Fibroblast of lung (primary cell): ENCODE measurements at places on chromosomes 11 and 22.

- H3K36me3 ChIP-seq: no peaks in the 10 kb centered on the region
- H3K27me3 ChIP-seq: no peaks in the 10 kb centered on the region
- H3K27ac ChIP-seq: no peak overlapping the region
- DNase-seq: no peak
- H3K4me3 ChIP-seq: no peak overlapping the region
Observed at GRCh38 chr11:22869325-22869724, 9.1 kb upstream of the CCDC179 start.

DNA sequence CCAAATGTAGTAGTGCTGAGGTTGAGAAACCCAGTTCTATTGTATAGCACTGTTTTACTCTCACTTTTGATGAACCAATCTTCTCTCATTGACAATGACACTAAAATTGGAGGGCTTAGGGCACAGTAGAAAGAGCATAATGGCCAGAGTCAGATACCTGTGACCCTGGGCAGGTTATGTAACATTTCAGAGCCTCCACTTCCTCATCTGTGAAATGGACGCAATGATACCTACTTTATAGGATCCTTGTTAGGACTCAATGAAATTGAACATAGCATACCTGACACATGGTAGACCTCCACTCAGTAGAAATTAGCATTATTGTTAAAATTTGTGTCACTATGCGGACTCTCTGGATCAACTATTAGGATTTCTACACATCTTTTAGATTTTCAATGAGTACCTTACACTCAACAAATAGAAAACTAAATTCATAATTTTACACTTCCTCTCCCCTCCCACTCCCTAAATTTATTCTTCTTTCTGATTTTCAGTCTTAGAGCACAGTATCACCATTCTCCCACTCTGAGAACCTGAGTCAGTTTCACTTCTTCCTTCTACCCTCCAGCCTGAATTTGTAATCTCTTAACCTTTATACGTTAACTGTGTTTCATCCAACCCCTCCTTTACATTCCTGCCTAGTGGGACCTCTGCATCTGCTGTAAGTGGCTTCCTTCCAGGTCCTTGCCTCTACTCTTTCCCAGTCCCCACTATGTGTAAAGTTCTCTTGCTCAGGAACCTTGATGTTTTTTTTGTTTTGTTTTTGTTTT is 78.3 kb downstream of the MICAL2 start:
- no peaks in the 10 kb centered on the region for H3K27me3 ChIP-seq
- DNase-seq: no peak
- no peak overlapping the region for H3K27ac ChIP-seq
- peaks cover 14% of the 10 kb centered on the region for H3K4me1 ChIP-seq

- H3K27me3 ChIP-seq: no peaks in the 10 kb centered on the region
- no peak for DNase-seq
- no peak overlapping the region for H3K27ac ChIP-seq
- no peak overlapping the region for H3K4me3 ChIP-seq
- no peaks in the 10 kb centered on the region for H3K4me1 ChIP-seq
Observed at GRCh38 chr11:107702723-107703122, 9.1 kb downstream of the SLN start.

DNA sequence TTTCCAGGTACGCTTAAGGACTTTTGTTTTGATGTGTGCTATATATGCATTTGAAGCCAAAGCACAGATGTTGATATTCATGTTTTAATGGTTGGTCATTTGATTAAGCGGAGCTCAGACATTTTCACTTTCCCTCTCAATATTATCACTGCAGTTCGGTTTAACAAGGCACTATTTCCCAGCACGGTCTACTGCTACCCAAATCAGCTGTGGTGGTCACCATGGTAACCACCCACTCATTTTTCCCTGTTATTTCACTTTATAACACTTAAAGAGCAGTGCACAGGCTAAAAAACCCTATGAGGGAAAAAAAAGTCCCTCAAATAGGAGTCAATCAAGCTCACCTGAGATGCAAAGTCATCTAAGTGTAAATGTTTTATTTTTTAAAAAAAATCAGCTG is 439.6 kb upstream of the CCDC90B start:
- H3K4me3 ChIP-seq: no peak overlapping the region
- DNase-seq: peak; percentile 30
- H3K36me3 ChIP-seq: no peaks in the 10 kb centered on the region
- H3K27me3 ChIP-seq: peaks cover 2% of the 10 kb centered on the region
- no peak overlapping the region for H3K27ac ChIP-seq
